ENCODE measurements at places on chromosomes 11 and 22.

DNA sequence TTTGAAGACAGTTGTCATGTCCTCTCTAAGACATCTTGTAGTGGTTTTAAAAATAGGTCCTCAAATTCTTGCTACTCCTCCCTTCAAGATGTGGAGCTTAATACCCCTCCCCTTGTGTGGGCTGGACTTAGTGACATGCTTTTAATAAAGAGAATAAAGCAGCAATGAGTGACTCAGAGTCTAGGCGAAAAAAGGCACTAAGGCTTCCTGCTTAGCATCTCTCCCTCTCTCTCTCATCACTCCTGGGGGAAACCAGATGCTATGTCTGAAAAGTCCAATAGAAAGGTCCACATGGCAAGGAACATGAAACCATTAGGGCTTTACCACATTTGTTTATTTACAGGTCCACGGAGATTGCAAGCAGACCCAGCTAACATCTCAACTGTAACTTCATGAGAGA is 11.7 kb downstream of the SERGEF start:
- DNase-seq = no peak

- no peak for DNase-seq
These were observed 15.0 kb downstream of the CRTAM start for GRCh38 chr11:122853261-122853660.

- no peak for DNase-seq
These were observed 158.7 kb upstream of the PDGFD start for GRCh38 chr11:104322696-104323095.

GRCh38 chr11:61958590-61958989 is 8.4 kb downstream of the BEST1 start:
- no peak for DNase-seq

- DNase-seq = no peak
These were observed 17.1 kb downstream of the VWCE start for GRCh38 chr11:61278001-61278470.

DNA sequence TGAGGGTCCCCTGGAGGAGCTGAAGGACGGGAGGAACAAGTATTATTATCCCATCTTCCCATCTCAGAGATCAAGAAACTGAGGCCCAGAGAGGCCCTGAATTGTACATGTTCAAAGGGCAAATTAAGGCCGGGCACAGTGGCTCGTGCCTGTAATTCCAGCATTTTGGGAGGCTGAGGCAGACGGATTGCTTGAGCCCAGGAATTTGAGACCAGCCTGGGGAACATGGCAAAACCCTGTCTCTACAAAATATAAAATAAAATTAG is 8.1 kb downstream of the PLA2G6 start:
- DNase-seq = no peak

DNA sequence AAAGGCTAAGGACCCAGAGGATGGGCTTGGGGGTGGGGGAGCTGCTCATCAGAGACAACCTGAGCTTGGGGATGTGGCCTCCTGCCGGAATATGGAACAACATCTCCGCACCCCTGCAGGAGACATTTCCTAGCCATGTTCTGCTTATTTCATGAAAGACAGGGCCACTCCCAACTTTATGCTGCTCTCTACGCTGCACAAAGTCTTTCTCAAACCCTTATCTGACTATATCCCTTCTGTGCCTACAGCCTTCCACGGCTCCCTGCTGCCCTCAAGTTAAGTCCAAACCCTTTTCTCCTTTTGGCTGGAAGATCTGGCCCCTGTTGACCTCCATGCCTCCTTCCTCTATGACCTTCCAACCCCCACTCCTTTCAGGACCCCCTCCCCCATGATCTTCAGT is 562.0 kb downstream of the MN1 start:
- DNase-seq = no peak

DNA sequence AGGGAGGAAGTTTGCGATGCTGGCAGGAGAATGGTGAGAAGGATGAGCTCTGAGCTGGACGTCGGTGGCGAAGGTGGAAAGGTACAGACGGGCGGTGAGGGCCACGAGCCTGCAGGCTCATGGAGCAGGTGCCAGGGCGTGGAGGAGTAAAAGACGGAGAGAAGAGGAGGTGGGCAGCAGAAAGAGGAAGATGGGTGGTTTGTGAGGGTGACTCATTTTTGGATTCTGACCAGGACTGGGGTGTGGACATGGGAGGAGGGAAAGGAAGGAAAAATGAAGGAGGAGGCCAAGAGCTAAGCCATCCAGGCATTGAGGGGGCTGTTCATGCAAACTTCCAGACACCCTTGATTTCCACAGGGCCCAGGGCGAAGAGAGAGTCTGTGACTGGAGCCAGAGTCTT is 3.5 kb downstream of the ZDHHC24 start:
- DNase-seq = no peak

GRCh38 chr22:48943567-48944432 is 883.9 kb downstream of the BRD1 start:
- no peak for DNase-seq

DNA sequence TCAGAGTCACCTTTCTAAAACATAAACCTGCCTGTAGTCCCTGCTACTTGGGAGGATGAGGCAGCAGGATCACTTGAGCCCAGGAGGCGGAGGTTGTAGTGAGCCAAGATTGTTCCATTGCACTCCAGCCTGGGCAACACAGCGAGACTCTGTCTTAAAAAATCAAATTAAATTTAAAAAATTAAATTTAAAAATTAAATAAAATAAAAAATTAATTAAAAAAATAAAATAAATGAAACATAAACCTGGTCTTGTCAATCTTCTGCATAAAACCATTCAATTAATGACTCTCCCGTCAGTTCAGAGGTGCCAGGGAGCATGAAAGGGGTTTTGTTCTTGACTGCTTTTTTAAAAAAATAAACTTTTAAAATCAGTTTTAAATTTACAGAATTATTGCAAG is 48.6 kb downstream of the CCDC83 start:
- no peak for DNase-seq

DNA sequence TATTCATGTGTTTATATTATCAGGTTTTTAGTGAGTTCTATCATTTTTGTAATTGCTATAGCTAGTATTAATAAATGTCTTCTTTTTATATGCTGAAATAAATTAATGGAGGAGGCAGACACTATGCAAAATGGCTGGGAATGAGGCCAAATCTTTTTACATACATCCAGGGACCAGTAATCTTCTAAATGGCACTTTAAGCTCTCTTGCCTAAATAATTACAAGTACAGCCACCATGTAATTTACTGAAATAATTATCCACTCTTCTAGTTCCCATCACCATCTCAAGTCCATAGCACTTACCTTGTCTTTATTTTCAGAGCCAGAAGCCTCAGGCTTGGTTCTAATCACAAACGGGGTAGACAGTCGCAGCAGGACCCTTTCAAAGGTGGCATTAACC is 79.1 kb downstream of the GUCY1A2 start:
- no peak for DNase-seq

DNA sequence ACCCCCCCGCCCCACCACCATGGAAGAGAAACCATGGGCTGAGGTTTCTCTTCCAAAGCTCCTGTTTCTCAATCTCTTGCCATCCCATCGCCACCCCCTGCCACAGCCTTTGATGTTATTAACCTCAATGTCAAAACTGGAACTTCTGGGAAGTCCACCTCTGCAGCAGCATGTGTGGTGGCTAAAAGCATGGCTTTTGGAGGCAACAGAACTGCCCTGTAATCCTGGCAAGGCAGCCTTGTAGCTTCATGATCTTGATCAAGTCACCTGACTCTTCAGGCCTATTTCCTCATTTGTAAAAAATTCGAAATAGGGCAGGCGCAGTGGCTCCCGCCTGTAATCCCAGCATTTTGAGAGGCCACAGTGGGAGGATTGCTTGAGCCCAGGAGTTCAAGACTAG is 3.5 kb upstream of the COX8A start:
- DNase-seq = no peak

DNA sequence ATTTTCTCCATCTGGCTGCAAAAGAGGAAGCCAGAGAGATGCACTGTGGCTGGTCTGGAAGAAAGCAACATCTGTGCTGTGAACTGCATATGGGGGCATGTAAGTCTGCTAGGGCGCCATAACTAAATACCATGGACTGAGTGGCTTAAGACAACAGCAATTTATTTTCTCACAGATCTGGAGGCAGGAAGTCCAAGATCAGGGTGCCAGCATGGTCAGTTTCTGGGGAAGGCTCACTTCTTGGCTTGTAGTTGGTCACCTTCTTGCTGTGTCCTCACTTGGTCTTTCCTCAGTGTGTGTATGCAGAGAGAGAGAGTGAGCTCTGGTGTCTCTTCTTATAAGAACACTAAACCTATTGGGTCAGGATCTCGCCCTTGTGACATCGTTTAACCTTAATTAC is 34.9 kb upstream of the POLD3 start:
- no peak for DNase-seq

DNA sequence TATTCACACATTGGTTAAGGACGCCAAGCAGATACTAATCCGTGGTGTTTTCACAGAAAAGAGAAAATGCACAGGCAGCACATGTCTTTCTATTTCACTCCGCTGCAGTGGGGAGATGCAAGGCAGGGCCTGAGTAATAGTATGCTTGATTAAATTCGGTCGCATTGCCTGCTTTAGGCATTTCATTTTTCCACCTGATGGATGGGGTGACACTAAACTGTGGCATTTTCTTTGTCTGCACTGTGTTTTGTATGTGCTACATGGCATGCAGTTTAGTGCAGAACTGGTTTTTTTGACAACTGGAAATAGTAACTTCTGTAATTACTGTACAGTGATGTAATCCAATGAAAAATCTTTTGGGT is 94.9 kb downstream of the SLC17A6 start:
- no peak for DNase-seq

DNA sequence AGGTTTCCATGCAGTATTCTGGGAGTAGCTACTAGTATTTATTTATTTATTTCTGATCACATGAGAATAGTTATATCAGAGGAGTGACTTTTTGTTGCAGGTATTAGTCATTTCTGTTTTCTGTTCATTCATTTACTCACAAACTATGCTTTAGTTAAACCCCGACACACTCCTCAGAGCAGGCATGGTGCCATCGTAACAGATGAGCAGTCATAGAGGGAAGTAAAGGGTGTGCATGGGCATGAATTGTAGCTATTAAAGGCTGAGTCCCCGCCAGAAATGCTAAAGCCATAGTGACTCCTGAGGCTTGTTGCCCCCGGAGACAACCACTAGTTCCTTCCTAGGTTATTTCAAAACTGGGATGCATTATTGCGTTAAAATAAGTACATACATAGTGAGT is 10.6 kb downstream of the JHY start:
- DNase-seq = no peak

- no peak for DNase-seq
These were observed 85.4 kb upstream of the CLNS1A start for GRCh38 chr11:77723024-77723423.

GRCh38 chr11:68959465-68960293 is 21.1 kb downstream of the MRGPRD start:
- DNase-seq = no peak

DNA sequence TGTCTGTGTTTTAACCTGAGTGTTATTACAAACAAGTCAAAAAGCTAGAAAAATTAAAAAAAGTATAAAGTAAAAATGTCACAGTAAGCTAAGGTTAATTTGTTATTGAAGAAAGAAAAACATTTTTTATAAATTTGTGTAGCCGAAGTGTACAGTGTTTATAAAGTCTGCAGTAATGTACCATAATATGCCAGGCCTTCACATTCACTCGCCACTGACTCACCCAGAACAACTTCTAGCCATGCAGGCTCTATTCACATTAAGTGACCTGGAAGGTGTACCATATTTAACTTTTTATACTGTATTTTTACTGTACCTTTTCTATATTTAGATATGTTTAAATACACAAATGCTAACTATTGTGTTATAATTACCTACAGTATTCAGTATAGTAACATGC is 14.7 kb upstream of the FDX1 start:
- DNase-seq = no peak

DNA sequence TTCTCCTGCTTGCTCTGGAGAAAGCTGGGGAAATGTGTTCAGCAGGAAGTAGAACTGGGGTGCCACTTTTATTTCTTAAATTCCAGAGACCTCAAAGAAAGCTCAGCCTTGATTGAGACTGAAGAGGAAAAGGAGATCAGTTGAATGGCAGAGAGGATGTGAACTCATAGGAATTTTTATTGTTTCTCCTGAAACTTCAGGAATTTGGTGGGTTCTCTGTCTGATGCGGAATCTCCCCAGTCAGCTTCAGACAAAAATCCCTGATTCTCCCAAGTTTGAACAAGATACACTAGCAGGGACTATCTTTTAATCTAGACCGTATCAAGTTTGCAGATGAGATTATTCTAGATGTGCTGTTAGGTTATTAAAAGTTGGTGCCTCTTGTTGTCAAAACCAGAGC is 23.0 kb downstream of the EHF start:
- DNase-seq = no peak

DNA sequence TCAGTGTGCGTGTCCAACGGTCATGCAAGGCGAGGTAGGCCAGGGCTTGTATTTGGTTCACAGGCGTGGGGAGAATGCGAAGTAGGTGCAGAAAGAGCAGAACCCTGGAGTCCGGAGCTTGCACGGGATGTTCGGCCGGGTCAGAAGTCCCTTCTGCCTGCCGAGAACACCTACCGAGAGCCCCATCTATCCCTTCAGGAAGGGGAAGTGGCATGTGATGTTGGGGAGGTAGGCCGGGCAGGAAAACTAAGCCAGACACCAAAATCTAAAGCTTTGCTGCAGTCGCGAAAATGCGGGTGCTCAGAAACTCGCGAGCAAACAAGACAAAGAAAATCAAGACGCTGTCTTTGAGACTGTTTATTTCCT is 435 bp upstream of the TAF6L start:
- DNase-seq = no peak

- no peak for DNase-seq
These were observed 107.0 kb downstream of the MSANTD4 start for GRCh38 chr11:105915021-105915420.

DNA sequence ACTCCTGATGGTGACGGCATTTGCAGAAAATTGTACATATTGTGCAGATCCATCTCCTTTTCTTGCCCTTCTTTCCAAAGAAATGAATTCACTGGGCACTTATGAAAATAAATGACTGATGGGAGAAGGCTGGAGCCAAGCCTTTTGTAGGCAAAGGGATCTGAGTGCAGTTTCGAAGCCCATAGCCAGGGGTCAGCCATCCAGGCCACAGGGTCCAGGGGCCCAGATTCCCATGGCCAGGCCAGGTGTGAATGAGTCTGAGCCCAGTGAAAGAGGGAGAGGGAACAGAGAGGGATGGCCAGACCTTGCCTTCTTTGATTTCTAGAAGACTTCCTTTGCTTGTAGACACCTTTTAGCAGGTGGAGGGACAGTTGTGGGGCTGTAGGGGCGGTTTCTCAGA is 209.1 kb downstream of the KIRREL3 start:
- no peak for DNase-seq

GRCh38 chr11:44467413-44467812 is 98.0 kb upstream of the CD82 start:
- no peak for DNase-seq

All from stimulated activated CD8-positive, alpha-beta memory T cell treated with anti-CD3 and anti-CD28 coated beads, Interleukin-4, amount 100 ng/mL, for 4 hours (primary cell).